G401 (cell line): ENCODE measurements at places on chromosomes 5 and 9. TPM values are rescaled to one million over a fixed set of nuclear protein-coding genes. Genes with fewer than 3 reads are reported as not detected.

The PTGES gene
- 2.5 and 4.8 TPM in 2 replicates for total RNA-seq

The PRKACG gene
- not detected in 2 replicates for total RNA-seq

The SOX30 gene
- not detected in 2 replicates for total RNA-seq

The WDR38 gene
- 0.62 TPM in 1 of 2 replicates, not detected in the other for total RNA-seq

The IL3 gene
- total RNA-seq: not detected in 2 replicates

The GEMIN5 gene
- total RNA-seq: 30.5 and 45.0 TPM in 2 replicates
